ENCODE measurements at places on chromosomes 6 and 20.

DNA sequence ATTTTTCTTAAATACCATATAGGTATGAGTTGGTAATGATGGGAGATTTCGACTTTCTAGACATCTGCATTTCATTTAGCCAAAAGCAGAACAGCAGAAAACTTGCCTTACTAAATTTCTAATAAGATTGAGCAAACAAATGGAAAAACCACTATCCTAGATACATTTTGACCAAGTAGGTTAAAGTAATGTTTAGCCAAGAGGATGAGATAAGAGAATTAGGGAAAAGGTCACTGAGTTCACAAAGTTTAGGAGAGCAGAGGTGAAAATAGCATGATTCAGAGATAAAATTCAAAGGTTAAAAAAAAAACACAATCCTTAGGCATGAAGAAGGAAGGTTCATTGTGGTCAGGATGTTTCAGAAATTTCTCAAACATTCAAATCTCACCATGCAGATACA lies 450.3 kb downstream of the CD83 start:
- no peak for DNase-seq

GRCh38 chr20:445514-446336 lies 16.6 kb downstream of the TBC1D20 start:
- no peak for DNase-seq

- no peak for DNase-seq
Observed at GRCh38 chr6:25058941-25059340, 123.2 kb upstream of the RIPOR2 start.

DNA sequence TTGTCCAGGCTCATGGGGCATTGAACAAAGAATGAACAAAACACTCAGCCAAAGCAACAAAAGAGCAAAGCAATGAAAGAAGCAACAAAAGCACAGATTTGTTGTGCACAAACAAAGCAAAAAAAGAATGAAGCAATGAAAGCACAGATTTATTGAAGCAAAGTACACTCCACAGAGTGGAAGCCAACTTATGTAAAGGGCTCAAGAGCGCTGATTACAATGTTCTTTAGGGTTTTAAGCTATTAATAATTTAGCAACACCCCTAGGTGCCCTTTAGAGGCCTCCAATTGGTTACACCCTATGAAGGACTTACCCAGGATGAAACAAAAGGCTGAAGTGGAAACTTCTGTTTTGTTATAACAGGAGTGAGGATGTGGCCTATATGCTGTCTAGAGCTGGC lies 179.2 kb upstream of the PROKR2 start:
- no peak for DNase-seq

GRCh38 chr20:54573838-54574237 lies 98.4 kb downstream of the DOK5 start:
- DNase-seq = no peak

- no peak for DNase-seq
Observed at GRCh38 chr20:23347791-23348190, 2.8 kb upstream of the NXT1 start.

DNA sequence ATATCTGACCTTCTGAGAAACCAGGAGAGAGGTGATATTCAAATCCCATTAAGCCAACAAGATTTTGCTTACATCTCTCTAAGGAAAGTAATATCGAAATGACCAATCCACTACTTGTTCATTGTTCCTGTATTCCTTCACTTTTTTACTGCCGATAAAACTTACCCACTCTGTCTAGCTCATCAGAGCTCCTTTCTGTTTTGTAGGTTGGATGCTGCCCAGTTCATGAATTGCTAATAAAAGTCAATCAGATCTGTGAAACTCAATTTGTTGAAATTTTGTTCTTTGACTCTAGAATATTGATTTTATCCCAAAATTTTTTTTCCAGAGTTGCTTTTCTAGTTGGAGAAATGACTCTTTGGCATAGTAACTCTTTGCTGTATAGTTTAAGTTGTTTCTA lies 148.9 kb upstream of the INSM1 start:
- no peak for DNase-seq

DNA sequence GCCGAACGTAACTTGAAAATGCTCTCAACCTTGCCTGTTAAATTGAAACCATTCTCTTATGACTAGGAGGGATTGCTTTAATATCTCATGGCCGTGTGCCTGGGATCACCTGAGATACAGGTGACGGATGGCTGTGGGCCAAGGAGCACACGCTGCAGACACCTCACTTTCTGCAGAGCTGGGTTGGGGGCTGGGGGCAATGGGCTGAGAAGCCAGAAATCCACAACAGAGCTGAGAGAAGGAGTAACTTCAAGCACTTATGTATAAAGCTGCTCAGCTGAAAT lies 170.9 kb downstream of the DTNBP1 start:
- DNase-seq = no peak

GRCh38 chr6:151310852-151311767 lies 71.3 kb downstream of the AKAP12 start:
- DNase-seq = no peak

DNA sequence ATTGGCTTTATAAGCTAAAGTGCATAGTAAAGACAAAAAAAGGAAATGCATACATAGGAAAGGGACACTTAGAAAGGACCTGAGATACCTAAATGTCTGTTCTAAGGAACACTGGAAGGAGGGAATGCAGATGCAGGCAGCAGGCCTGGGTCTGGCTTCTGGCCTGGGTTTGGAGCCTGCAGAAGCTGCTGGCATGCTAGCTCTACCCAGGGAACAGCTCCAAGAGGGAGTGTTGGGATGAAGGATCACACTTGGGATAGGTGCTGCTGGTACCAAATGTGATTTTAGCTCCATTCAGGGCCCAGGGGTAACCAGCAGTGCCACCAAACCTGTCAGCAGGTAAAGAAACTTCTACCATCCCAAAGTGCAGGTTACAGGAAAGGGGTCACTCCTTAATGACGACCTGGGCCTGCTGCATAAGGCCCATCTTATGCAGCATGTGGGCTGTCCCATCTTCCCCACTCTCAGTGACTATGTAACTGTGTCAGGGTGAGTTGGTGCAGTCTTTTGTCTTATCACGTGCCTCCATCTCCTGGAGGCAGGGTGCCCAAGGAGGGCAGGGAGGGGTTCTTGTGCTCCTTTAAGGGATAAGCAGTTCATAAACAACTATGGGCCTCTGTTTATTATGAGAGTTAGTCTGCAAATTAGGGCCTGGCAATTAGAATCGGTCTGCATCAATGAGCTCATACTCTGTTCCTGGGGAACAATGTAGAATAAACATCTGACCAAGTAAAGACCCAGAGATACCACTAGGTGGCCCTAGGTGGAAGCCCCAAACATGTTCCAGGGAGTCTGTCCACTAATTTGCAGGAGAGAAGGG lies 26.9 kb downstream of the DDX27 start:
- peak; percentile 50 for DNase-seq

GRCh38 chr6:34559651-34560365 lies 3.7 kb upstream of the SPDEF start:
- DNase-seq = no peak

GRCh38 chr20:39853636-39854035 lies 835.4 kb downstream of the MAFB start:
- no peak for DNase-seq

DNA sequence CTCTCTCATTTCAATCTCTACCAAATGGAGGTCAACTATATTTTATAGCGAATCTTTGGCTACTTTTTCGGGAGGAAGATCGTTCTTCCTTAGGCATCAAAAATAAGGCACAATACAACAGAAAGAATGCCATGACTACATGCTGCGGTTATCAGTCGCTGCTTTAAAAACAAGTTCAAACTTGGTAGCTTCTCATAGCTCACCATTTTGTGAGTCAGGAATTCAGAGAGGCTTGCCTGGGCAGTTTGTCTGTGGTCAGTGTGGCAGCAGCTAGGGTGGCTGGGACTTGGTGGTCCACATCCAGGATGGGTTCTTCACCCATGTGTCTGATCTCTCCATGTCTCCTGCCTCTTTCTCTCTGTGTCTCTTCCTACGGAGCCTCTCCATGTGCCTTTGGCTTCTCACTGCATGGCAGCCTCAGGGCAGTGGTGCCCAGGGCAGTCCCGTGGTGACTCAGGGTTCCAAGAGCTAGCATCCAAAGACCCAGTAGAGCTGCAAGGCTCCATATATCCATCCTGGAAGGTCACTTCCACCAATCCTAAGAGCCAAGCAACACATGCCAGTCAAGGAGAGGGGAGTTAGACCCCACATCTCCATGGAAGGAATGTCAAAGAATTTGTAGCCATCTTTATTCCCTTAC lies 10.4 kb downstream of the SCML4 start:
- no peak for DNase-seq

DNA sequence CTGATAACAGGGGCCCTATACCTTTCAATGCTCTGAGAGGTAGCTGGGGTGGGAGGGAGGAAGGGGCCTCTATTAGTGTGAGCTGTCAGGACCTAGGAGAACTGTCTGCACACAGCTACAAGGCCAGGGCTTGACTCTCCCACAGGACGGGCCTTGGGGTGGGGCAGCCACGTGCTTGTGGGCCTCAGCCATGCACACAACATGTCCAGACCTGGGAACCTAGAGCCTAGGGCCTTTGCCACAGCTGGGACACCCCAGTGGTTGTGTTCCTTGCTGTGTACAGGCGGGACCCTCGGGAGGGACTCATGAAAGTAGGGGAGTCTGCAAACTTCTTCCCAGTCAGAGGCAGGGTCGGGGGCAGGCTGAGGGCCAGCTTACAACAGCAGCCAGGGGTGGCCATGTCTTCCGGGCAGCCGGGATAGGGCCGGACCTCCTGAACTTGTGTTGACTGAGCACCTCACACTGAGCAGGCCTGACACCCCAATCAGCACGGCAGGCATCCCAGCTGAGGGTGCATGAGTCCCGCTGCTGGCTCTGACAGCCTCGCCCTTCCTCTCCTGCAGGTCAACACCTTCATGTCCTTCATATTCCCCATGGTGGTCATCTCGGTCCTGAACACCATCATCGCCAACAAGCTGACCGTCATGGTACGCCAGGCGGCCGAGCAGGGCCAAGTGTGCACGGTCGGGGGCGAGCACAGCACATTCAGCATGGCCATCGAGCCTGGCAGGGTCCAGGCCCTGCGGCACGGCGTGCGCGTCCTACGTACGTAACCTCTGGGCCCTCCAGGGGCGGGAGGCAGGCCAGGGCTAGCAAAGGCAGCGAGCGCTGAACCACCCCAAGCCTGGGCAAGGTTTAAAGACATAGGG lies 41.9 kb upstream of the MRGBP start:
- DNase-seq = no peak

- DNase-seq = no peak
Observed at GRCh38 chr6:110221738-110222137, 41.5 kb downstream of the CDC40 start.

- no peak for DNase-seq
Observed at GRCh38 chr6:95574811-95575210, 2.5 kb upstream of the MANEA start.

DNA sequence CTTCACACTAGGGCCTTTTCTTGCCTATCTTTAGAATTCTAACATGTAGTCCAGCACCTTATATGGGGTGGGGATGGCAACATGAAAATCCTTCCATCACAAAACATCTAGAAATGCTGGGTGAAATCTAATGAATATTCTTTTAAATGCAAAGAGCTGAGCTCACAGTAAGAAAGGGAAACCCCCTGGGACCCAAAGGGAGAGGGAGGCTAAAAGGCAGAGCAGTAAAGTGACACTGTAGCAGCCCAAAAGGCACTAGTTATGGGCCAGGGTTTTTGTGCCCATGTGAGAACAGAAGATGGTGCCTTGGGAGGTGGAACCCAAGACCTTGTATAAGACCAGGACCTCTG lies 66.7 kb downstream of the TRAM2 start:
- no peak for DNase-seq

GRCh38 chr6:91278416-91278815 lies 691.5 kb upstream of the MAP3K7 start:
- DNase-seq = no peak

DNA sequence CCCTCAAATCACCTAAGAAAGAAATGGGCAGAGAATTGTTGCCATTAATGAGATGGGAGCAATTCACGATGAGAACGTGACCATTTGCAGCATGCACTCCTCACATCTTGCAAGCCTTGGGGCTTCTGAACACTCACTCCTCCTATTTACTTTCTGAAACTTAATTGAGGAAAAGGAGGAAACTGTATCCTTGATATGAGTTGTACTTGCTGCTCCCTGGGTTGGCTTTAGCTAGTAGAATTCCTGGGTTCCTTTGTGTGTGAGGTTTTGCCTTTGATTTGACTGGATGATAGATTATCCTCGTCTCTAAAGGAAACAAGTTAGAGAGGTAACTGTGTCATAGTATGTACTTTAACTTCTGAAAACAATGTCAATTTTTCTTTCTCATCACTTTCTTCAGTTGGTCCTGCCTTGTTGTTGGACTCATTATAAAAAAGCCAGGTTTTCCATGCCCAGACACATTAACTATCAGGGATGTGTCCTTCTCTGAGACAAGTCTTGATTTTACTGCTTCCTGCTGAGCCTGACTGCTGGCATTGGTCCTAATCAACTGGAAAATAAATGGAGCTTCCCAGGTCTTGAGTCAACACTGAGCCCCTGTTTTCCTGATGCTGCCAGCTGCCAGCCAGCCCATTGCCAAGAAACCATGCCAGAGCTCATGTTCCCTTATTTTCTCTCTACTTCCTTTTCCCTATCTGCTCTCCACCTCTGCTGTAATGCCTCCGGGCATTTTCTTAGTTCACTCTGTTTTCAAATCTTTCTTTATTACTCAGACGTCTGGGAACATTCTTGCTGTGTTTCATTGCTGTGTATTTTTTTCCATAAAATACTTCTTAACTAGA lies 6.0 kb upstream of the MRAP2 start:
- DNase-seq = no peak

DNA sequence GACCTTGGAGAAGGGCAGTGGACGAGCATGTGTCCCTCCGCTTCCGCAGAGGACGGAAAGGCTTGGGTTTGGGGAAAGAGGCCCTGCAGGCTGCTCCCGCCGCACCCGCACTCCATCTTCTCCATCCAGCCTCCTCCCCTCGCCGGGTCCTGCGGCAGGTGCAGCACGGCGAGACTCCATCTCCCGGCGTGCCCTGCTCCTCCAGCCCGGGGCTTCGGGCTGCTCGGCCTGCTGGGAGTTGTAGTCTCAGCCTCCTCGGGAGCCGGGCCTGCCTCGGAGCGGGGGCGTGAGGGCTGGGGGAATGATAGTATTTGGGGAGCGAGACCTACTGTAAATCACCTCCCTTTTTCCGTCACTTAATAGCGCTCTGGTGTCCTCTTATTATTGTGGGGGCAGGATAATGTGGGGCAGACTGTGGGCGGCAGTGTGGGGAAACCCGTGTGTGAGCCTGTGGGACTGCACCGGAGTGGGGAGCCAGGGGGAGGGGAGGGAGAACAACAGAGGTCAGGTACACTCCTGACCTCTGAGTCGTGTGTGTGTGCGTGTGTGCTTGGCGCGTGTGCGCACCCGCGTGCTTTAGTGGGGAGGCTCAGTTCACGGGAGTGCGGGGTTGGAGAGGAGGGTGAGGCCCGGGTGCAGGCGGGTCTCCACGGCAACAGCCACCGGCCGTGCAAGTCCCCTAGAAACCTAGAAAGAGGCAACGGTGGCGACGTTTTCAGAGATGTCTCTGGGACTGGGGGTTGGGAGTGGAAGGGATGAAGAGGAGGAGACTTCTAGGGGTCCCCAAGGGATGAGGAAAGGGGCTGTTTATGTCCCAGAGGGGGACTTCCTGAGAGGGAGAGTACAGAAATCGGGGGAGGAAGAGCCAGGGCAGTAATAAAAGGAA lies 4.1 kb downstream of the TTBK1 start:
- DNase-seq = peak; percentile 81

- DNase-seq = peak; percentile 75
Observed at GRCh38 chr6:157273756-157274470, 49.4 kb downstream of the TMEM242 start.

- no peak for DNase-seq
Observed at GRCh38 chr6:134176264-134176975, 124.0 kb upstream of the SLC2A12 start.
